ENCODE measurements at places on chromosomes 3 and 15.

GRCh38 chr3:87398168-87398801, 121.9 kb upstream of the POU1F1 start:
- no peak for DNase-seq

GRCh38 chr3:123657568-123657967, 72.7 kb upstream of the HACD2 start:
- no peak for DNase-seq

GRCh38 chr3:4770561-4770960, 208.7 kb upstream of the BHLHE40 start:
- no peak for DNase-seq

DNA sequence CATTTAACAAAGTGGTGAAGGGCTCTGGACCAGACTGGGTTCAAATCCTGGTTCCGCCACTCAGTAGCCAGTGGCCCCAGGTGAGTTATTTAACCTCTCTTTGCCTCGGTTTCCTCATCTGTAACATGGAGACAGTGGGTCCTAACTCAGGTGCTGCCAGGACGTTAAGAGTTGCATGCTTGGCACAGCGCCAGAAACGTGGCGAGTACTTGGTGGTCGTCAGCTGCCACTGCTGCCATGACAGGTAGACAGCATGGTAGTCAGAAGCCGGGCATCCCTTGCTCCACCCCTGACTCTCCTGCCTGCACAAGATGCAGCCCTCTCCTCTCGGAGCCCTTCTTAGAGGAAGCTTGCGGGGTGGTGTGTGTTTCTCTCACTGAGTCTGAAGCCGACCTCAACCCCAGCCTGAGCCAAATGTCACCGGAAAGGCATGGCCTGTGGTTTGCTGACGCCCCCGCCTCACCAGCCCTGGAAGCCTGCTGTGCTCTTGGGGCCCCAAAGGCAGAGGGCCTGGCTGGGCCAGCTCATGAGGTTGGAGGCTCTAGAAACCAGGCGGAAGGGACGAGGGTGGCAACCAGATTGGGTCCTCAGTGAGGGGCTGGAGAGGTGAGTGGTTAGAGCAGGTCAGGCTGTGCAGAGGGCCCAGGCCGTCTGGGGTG, 160.8 kb upstream of the TLE3 start:
- peak; percentile 60 for DNase-seq

- no peak for DNase-seq
These were observed 72.2 kb upstream of the EPHB3 start for GRCh38 chr3:184489268-184489841.

- no peak for DNase-seq
These were observed 63.9 kb downstream of the TM4SF4 start for GRCh38 chr3:149538371-149538770.

- DNase-seq = no peak
These were observed 13.3 kb downstream of the GRAMD2A start for GRCh38 chr15:72184165-72184811.

DNA sequence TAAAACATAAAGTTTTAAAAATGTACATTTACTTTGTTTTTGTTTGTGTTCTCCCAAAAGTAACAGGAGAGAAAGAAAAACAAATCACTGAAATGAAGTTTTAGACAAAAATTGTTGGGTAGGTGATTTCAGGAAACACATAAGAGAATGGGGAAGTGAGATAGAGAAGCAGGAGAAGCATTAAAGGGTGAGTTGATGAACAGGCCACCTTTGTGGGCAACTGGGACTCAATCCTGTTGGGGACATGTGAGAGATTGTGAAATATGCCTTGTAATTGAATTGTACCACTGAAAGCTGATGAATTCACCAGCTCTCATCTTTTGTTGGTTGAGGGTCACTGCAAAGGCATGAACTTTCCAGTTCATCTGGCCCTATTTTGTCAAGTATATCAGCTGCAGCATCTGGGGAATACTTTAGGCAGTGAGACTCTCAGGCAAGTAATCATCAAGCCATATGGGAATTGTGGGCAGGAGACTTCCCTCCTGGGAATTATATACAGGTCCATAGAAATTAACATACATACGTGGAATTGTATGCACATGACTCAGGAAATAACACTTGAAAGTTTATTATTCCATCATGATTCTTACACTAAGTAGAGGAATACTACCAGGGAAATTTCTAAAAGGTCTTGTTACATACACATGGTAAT, 181.0 kb downstream of the ZBBX start:
- DNase-seq = no peak

DNA sequence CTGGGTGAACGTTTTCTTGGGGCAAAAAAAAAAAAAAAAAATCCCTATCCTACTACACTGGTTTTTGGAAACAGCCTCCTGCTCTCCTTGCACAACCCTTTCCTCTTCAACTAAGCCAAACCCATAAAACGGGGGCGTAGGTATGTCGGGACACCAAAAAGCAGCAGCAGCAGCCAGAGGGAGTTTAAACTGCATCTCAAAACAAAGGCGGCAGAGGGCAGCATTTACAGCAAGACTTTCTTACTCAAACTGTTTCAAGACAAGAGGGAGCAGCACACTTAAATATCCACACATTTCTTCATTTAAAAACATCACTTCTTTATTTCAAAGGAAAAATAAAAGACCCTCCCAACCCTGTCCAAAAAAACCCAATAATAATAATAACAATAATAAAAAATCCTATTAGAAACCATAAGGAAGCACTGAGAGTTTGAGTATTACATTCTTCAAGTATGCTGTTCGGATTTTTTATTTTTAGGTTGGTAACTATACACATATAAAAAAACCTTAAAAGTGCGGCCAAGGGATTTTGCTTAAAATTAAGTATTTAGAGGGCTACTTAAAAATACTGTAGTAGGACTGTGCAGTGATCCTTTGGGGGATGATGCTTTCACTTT, 43.9 kb upstream of the PLXND1 start:
- peak; percentile 66 for DNase-seq

DNA sequence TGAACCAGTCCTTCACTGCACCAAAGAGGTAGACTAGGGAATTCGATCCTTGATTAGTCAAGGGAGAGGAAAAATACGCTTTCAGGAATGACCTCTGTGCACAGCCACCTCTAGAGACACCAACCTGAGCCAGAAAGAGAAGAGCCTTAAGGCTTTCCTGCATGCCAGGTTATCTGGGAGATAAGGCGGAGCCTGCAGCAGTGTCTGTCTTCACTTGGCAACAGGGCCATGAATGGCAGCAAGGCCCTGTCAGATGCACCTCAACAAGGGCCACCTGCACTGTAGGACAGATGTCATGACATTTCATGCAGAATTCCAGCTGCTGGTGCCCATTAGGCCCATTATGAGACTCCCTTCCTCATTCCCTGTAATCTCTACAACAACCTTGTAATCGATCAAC, 88.1 kb downstream of the MEX3B start:
- DNase-seq = no peak

All from stimulated activated effector memory CD8-positive, alpha-beta T cell treated with anti-CD3 and anti-CD28 coated beads, Interleukin-12 subunit alpha, Interleukin-12 subunit beta, amount 100 ng/mL, for 72 hours (primary cell).